AG04449 (cell line): ENCODE measurements at places on chromosomes 13 and 19.

GRCh38 chr19:18771328-18772242 is 19.5 kb downstream of the COMP start:
- DNase-seq = no peak

- DNase-seq = no peak
These were observed 41.0 kb downstream of the RFX2 start for GRCh38 chr19:6069268-6069791.

- DNase-seq = no peak
These were observed 19.4 kb downstream of the NKPD1 start for GRCh38 chr19:45141203-45141900.

DNA sequence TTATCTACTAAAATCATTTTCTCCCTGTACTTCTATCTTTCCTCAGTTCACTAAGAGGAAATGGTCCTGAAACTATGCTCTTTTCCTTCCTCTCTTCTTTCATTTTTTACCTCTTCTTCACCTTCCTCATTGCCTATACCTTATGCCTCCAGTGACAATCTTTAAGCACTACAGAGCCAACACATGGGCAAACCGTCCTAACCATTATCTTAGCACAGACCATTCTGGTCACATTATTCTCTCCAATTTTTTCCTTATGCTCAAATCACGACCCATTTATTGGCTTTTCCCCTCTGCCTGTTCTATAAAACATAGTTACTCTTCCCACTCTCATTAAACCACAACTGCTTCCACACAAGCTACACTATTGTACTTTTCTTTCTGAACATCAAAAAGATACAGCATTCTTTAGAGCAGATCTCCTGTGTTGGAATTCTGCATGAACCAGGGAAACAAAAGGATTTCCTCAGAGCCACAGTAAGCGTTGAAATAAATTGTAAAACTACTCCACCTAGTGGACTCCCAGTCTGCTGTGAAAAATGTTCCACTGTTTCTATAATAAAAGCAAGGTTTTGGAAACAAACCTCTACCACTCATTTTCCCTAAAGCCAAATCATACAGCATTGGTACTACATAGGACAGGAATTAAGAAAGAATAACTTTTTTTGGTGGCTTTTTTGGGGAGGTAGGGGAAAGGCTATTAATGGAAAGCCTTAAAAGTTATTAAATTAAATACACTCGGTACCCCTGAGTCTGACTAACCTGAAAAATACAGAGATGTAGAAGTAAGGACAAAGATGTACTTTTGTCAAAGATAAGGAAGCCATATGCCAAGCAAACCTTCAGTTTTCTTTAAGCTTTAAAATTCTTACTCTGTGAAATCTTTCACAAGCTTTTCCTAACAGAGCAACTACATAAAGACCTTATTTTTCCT is 19.5 kb downstream of the NUFIP1 start:
- no peak for DNase-seq

DNA sequence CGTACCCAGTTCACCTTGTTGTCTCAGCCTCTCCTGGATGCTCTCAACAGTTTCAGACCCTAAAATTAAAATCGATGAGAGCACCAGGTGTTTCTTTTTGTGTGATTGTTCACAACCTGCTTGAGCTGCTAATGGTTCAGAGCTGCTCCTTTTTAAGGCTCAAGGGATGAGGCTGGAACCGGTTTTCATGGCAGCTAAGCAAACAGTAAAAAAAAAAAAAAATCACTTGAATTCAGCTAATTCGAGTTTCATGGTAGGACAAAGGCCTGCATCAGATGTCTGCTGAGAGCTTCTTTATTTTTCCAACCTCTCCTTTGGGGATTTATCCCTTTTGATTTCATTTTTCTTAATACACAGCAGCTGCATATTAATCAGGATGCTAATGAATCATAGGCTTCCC is 6.5 kb downstream of the SYCE2 start:
- no peak for DNase-seq

- DNase-seq = no peak
These were observed 254.4 kb downstream of the ZNF536 start for GRCh38 chr19:30626626-30626966.

DNA sequence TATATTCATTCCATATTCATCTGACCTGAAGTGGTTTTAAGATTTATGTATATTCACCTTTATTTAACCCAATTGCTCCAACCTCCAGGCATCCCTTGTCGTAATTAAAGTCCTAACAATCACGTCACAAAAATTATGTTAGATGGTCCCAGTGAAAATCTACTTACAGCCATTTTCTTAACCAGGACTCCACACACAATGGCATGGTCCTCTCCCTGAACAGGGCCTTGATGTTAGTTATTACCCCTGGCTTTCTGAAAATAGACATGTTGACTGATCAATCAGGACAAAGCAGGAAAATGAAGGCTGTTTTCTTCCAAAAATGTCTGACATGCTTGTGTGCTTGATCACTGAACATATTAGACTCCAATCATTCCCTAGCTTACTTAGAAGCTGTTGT is 542.7 kb upstream of the SLITRK5 start:
- no peak for DNase-seq

GRCh38 chr19:11657307-11657706 is 60.0 kb downstream of the ZNF627 start:
- no peak for DNase-seq

DNA sequence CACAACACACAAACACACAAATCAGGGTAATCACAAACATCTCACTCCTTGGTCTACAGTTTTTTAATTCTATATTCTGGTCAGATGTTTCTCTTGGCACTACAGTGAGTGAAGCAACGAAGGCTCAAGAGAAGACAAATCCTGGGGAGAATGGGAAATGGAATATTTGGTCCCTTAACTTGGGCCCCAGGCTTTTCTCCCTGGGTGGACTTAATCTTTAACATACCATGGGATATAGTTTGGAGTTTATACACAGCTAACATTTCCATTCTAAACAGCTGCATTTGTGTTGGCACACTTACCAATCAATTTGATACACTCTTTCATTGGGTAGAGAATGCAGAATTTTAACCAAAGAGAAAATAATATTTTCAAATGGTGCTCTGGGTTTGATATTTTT is 1132.6 kb upstream of the SLC10A2 start:
- no peak for DNase-seq

- no peak for DNase-seq
These were observed 91.8 kb upstream of the POSTN start for GRCh38 chr13:37690361-37690760.
